ENCODE measurements at places on chromosomes 12 and 14. TPM values are rescaled to one million over a fixed set of nuclear protein-coding genes. Genes with fewer than 3 reads are reported as not detected.

Gene FAM186B
- total RNA-seq: 0.14 TPM

- DNase-seq: no peak
Measured at GRCh38 chr12:104805186-104805585, 152.9 kb downstream of the SLC41A2 start.

GRCh38 chr14:26996246-26996645 is 398.4 kb upstream of the NOVA1 start:
- DNase-seq: no peak

Gene HSP90B1
- total RNA-seq: 848 TPM

DNA sequence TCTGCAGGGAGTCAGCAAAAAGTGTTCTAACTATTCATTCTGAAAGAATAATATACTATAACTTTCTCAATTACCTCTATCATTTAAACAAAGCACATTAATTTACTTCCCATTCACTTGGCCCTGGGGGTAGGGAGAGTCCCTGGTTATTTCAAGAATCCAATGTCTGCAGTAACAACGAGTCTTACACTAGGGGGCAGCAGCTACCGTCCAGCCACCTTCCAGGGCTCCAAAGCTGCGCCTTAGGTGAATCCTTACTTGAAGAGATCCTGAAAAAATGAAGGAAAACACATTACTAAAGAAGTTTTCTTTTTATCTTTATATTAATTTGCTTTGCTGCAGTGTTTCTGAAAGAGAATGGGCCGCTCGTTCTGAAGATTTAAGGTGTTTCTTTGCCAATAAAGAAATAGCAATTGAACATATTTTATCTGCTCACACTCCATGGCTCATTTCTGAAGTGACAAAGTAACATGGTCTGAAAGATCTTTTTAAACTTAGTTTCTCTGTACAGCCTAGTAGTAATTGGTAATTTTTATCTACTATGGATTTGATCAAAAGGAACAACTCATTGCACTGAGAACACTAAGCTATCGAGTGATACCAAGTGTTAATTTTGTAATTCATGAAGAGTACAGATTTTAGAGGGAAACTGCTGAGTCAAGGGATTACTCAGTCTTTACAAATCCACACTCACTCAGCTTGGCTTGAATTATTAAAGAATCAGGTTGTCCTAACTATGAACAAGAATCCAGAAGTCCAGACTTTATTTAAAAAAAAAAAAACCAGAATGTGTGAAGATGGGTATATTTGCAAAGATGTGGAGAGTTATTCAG is 27.6 kb downstream of the BHLHE41 start:
- DNase-seq: peak; percentile 88

DNA sequence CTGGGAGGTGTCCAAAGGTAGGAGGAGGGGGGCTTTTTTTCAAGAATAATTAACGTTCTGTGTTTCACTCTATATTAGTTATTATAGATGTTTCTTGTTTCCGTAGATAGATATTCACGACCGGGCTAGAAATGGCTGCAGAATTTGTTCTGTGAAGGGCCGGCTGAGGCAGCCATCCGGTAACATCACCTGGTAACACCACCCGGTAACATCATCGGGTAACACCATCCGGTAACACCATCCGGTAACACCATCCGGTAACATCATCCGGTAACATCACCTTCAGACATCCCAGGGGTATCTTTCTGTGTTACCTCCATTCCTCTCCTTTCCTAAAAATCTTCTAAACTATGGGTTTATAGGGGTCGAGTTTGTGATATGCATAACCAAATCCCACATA is 1336.7 kb upstream of the TMEM132C start:
- DNase-seq: no peak

- DNase-seq: no peak
Measured at GRCh38 chr14:51208982-51209381, 31.1 kb upstream of the TMX1 start.

Gene GSC
- total RNA-seq: 0.76 TPM

DNA sequence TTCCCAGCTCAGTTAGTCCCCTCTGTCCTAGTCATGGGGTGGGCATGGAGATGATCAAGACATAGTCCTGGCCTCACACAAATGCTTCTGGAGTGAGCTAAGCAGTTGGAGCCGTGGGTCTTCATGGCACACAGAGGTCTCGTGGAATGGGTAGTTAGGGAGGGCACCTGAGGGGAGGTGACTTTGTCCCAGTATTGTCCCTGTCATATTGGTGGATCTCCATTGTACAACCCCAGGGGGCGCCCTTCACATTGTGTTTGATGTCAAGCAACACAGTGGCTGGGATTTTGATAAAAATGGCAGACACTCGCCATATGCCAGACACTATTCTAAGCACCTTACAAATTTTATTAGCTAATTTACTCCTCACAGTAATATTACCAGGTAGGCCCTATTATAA is 175.4 kb upstream of the LHX5 start:
- DNase-seq: no peak
